NCI-H2227 treated with DMSO at 0.1 percent for 48 hours (cell line): ENCODE measurements at places on chromosomes 3 and 15.

GRCh38 chr3:58217209-58217811 is 6.5 kb upstream of the DNASE1L3 start:
- DNase-seq, result peak; percentile 20

GRCh38 chr15:57308170-57308545 is 68.1 kb upstream of the CGNL1 start:
- DNase-seq, result no peak

- no peak for DNase-seq
These were observed 60.3 kb downstream of the BDH1 start for GRCh38 chr3:197495499-197495898.

GRCh38 chr3:105915524-105915923 is 46.7 kb upstream of the CBLB start:
- no peak for DNase-seq

GRCh38 chr3:52437326-52438103 is 7.4 kb downstream of the SEMA3G start:
- DNase-seq, result no peak

DNA sequence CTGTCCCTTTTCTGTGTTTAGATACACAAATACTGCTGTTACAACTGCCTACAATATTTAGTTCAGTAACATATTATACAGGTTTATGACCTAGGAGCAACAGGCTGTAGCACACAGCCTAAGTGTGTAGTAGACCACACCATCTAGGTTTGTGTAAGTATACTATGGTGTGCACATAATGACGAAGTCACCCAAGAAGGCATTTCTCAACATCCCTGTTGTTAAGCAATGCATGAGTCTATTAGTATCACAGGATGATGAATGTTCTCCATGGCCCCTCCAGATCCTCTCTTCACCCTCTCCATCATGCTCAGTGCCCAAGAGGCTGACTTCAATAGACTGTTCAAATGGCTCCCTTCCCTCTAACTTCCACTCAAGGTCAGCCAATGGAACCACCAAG is 14.6 kb upstream of the SEC62 start:
- no peak for DNase-seq

- DNase-seq, result no peak
These were observed 54.6 kb downstream of the GMNC start for GRCh38 chr3:190807719-190808375.

DNA sequence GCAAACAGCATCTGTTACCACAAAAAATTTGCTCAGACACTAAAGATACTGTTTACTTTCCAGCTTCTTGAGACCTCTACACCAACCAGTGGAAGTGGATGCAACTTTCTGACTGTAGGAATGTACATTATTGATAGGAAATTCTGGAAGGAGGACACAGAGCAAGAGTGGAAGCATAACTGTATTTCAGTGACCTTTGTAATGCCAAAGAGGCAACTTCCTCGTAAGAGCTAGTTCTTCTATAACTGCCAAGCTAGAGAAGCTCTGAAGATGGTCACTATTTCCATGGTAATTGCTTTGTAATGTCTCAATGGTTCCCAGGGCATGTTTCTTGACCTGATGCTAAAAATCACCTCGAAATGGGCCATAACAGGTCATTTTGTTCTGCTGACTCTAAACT is 96.3 kb upstream of the SLC2A2 start:
- no peak for DNase-seq

DNA sequence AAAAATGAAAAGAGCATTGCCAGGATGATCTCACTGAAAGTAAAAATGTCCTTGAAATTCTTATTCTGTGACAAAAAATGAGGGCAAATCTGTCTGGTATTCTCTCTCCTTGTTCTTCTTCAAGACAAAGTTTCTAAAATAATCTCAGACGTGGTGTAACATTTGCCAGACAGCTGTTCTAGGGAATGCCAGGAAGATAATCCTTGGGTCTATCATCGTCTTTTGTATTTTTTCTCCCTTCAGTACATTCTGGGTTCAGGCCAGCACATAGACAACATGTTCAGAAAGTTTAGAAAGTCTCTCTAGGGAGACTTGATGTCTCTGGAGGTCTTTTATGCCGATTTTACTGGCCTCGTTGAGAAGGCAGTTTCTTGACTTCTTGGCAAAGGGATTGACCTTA is 121.2 kb upstream of the HES1 start:
- DNase-seq, result no peak
